ENCODE measurements at places on chromosomes 12 and 14.

GRCh38 chr14:64681796-64682710 is 22.2 kb upstream of the PLEKHG3 start:
- H3K4me1 ChIP-seq, result peaks cover 62% of the 10 kb centered on the region
- peak; percentile 89 for DNase-seq
- H3K27ac ChIP-seq, result peak overlapping the region; percentile 98
- no peaks in the 10 kb centered on the region for H3K27me3 ChIP-seq
- no peaks in the 10 kb centered on the region for H3K36me3 ChIP-seq

DNA sequence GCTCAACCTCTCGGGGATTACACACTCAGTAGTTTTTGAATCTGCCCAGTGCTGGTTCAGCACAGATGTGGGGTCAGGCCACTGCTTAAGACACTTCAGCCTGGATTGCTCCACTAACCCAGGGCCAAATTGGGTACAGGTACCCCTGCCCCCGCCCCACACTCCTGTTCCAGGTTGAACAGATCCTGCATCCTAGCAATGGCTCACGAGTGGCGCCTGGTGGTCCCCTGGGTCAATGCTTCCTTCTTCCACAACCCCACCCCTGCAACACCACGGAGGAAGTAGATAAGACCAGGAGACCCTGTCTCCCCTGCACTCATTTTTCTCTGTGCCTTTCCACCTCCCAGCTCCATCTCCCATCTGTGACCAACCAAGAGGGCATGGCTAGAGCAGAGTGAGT is 108.4 kb downstream of the ESRRB start:
- no peaks in the 10 kb centered on the region for H3K4me1 ChIP-seq
- peaks cover 4% of the 10 kb centered on the region for H3K27me3 ChIP-seq
- H3K4me3 ChIP-seq, result no peak overlapping the region
- no peak for DNase-seq

- no peak overlapping the region for H3K4me3 ChIP-seq
- no peaks in the 10 kb centered on the region for H3K27me3 ChIP-seq
- H3K4me1 ChIP-seq, result peaks cover 36% of the 10 kb centered on the region
- no peak for DNase-seq
Measured at GRCh38 chr12:124464062-124464461, 103.3 kb downstream of the NCOR2 start.

DNA sequence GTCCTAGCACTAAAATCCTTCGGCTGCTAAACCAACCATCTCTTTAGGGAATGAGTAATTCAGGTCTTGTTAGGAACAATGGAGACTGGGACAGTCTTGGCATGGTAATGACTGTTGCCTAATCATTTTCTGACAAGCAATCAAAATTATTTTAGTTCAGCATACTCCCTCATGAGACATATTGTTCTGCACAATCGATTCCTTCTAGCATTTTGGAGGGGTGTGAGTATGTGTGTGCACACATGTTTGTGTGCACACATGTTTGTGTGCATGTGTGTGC is 2.1 kb upstream of the KRT1 start:
- H3K4me1 ChIP-seq, result no peaks in the 10 kb centered on the region
- no peak overlapping the region for H3K27ac ChIP-seq
- H3K4me3 ChIP-seq, result no peak overlapping the region
- H3K27me3 ChIP-seq, result peaks cover 73% of the 10 kb centered on the region
